ENCODE measurements at places on chromosomes 6 and 20.

DNA sequence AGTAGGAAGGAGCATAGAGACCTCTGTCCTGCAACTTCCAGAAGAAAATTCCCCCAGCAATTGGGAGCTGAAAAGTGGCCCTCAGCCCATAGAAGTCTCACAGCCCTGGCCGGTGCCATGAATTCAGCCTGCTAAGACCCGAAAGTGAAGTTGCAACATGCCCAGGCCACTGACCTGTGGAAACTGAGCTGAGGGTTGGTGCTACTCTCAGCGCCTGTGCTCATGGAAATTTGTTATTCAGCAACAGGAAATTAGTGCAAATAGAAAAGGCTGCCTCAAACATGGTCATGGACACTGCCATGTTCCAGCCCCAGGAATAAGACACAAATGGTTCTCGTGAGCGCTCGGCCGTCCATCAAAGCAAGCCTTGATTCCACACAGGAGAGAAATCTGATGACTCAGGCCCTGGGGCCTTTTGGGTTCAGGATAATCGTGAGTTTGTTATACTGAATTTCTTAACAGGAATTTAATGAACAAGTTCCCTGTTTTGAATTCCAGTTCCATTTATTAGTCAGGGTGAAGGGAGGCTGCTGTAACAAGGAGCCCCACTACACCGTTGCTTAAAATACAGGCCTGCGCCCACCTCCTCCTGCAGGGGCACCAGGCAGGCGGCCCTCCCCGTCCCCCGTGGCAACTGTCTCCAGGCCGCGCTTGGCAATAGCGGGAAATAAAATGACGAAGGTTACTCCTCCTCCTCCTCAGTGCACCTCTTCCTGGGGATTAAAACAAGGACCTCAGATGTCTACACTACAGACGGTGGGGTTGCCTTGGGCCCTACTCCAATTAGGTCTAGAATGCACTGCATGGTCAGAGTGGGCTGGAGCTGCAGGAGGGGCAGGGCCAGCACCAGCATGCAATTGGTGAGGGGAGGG is 152.9 kb downstream of the ERMARD start:
- DNase-seq: no peak

- peak; percentile 40 for DNase-seq
Measured at GRCh38 chr6:44224029-44224964, 902 bp downstream of the SLC29A1 start.

DNA sequence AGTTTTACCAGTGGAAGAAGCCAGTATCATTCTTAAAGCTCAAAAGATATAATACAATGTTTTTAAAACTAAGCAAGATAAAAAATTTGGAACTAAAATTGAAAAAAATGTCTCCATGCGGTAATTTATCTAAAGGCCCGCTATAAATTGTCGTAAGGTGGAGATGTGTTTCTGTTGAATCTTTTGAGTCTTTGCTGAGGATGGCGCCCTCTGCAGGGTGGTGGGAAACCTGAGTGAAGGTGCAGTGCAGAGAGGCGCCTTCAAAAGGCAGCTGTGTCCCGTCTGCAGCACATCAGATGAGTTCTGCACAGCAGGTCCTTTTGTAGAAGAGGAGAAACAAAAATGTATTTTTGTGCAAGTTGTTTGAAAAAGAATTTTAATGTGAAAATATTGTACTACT is 29.4 kb upstream of the KIF25 start:
- DNase-seq: peak; percentile 32

GRCh38 chr6:22062807-22063408 is 233.9 kb downstream of the PRL start:
- no peak for DNase-seq

DNA sequence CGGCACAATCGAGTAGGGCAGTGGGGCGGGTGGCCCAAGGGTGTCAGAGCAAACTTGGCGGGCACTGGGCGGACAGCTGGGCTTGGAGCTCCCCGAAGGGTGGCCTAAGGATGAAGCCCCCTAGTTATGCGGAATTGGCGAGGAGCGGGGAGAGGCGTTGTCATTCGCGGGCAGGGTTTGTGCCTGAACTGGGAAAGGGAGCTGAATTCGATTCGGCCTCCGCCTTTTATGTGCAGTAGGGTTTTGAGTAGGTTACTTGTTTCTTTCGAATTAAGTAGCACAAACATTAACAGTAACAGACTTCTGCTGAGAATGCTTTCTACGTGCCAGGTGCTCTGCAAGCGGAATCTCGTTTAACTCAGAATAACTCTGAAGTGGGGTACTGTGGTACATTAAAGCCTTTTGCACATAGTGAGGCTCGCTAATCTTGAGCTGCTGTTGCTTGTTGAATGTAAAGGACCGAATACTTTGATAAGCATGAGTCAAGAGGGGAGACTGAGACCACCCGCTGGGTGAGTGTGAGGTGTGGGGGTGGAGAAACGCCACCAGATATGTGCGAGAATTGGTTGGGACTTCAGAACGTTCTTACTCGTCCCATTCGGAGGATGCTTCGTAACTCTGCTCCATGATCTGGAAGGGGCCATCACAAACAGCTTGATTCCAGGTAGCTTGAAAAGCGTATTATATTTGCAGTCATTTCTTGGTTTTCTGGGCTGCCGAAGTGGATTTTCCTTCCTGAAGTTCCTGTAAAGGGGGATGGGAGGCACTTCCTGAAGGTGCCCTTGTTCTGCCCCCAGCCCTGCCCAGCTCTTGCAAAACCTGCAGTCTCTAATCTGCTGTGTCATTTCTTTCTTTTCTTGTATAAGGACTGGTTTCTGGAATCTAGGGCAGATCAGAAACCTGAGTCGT is 833 bp downstream of the RAB5IF start:
- no peak for DNase-seq

DNA sequence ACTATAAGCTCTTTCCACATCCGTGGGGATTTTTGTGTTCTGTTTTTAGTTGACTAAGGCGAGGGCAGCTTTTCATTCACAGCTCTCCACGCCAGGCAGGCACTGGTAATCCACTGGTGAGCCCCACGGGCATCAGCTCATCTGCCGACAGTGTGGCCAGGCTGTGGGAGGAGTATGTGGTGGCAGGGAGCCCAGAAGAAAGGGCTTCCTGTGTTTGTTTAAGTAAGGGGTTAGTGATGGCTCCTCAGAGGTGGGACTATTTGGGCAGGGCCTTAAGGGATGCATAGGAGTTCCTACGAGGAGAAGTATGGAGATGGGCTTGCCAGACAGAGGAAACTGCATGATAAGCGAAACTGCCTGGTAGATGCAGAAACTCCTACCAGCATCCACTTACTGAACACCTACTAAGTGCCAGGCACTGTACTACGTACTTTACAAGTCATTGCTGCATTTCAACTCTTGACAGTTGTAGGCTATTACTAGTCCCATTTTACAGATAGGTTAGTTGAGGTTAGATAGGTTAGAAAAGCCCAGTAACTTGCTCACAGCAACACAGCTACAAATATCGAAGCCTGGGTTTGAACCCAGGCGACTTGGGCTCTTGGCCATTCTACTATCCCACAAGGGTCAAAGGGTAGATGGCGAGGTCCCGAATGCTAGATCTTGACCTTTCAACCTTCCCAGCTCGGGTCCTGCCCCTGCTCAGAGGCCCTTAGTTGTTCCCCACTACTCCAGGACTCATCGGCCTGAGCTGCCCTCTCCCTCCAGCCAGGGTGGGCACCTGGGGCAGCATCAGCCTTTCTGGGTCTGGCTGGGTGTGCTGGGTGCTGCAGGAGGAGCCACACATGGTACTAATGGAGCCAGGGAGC is 55.1 kb downstream of the CEBPB start:
- DNase-seq: peak; percentile 78

DNA sequence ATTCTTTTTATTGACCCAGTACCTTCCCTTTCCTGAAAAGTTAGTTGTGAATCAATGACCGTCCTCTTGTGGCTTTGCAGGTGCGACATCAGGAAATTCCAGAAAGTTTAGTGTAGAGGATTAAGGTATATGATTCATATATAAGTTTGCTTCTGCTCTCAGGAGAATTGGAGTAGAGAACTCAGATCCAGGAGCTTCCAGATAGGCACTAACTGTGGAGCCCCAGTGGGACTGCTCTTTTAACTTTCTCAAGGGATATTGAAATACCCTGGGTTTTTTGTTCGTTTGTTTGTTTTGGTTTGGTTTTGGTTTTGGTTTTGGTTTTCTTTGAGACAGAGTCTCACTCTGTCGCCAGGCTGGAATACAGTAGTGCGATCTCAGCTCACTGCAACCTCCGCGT is 9.5 kb downstream of the TAAR2 start:
- peak; percentile 6 for DNase-seq

- DNase-seq: peak; percentile 25
Measured at GRCh38 chr6:21593927-21594415, 420 bp downstream of the SOX4 start.

GRCh38 chr20:3798373-3798768 is 2.3 kb downstream of the CDC25B start:
- no peak for DNase-seq

DNA sequence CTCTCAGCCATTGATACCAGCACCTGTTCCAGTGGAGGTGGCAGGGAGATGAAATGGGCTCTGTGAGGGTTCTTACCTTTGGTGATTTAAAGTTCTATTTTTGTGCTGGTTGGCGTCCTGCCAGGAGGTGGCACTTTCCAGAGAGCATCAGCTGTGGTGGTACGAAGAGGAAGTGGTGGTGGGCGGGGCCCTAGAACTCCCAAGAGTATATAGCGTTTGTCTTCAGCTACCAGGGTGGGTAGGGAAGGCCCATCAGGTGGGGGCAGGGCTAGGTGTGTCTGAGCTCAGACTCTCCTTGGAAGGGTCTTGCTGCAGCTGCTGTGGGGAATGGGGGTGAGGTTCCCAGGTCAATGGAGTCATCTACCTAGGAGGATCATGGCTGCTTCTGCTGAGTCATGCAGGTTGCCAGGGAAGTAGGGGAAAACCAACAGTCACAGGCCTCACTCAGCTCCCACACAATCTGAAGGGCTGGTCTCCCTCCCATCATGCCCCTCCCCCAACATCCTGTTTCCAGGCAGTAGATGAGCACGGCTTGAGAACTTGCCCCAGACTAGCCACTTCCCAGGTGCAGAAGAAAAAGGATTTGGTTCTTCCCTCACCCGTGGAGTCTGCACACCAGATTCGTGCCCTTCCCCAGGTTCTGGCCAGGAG is 46.6 kb downstream of the MOXD1 start:
- peak; percentile 6 for DNase-seq

DNA sequence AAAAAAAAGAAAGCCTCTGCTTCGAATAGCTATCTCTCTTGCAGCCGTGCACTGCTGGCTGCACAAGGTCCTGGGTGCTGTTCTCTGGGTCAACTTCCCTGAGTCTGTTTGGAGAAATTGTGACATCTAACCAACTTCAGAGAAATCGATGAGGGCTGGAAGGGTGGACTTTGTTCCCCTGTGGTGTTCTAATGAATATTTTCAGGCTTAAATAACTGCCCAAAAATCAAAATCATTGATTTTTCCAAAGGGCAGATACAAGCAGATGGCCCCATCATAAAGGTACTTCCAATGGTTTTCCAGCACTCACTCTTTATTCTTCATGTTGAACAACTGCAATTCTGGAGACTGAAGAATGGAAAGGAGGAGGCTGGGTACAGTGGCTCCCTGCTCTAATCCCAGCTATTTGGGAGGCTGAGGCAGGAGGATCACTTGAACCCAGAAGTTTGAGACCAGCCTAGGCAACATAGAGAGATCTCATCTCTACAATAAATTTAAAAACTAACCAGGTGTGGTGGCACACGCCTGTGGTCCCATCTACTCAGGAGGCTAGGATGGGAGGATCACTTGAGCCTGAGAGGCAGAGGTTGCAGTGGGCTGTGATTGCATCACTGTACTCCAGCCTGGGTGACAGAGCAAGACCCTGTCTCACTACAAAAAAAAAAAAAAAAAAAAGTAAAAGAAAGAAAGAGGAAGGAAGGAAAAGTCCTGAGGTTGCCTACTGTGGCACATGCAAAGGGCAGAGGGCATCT is 59.1 kb downstream of the FOXA2 start:
- no peak for DNase-seq

DNA sequence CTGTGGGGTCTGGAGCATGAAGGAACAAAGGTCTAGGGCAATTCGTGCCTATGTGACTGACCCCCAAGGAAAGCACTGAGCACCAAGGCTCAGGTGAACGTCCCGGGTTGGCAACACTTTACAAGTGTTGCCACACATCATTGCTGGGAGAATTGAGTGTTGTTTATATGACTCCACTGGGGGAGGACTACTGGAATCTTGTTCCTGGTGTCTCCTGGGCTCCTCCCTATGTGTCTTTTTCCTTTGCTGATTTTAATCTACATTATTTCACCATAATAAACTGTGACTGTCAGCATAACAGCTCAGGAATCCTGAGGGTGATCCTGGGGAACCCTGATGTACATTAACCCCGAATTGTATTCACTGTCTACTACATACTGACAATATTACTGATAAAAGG is 207.7 kb upstream of the BMP2 start:
- DNase-seq: no peak

- no peak for DNase-seq
Measured at GRCh38 chr6:44495036-44495901, 107.8 kb downstream of the CDC5L start.

DNA sequence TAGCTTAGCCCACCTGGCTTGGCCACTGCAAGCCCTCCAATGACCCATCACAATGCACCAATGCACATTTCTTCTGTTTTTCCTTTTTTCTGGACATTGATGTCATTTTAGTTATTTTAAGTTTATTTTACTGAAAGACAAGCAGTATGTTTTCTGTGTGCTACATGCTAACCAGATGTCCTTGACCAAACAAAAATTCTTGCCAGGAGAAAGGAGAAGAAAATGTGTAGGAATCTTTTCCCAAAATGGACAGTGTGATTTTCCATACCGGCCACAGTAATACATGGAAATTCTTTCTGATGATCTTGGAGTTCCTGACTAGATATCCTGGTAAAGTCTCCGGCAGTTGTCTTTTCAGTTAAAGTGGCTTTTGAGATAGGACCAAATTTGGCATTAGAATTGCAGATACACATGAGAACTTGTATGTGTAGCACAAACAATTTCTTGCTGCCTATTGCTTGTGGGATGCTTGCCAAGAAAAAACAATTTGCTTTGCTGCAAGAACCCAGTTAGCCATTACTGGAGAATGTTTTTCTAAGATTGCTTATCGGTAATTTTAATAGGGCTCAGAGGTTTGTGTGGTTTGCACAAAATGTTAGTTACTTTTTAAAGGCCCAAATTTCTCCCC is 696.5 kb upstream of the CITED2 start:
- DNase-seq: no peak

GRCh38 chr6:139863964-139864363 is 489.5 kb upstream of the CITED2 start:
- no peak for DNase-seq

- no peak for DNase-seq
Measured at GRCh38 chr20:43446361-43446879, 11.3 kb upstream of the SRSF6 start.

- DNase-seq: no peak
Measured at GRCh38 chr20:3890398-3890751, 1.2 kb downstream of the PANK2 start.

- peak; percentile 37 for DNase-seq
Measured at GRCh38 chr20:42530855-42531448, 658.8 kb downstream of the PTPRT start.

DNA sequence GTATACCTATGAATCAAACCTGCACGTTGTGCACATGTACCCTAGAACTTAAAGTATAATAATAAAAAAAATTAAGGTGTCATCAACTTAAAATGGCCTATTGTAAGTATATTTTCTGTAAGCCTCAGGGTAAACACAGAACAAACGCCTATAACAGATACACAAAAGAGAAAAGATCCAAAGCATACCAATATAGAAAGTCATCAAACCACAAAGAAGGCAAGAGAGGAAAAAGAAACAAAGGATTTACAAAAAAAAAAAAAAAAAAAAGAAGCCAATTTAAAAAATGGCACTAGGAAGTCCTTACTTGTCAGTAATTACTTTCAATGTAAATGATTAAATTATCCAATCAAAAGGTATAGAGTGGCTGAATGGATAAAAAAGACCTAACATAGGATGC is 24.6 kb upstream of the ASF1A start:
- DNase-seq: peak; percentile 35
